ENCODE measurements at places on chromosomes 2 and 18.

DNA sequence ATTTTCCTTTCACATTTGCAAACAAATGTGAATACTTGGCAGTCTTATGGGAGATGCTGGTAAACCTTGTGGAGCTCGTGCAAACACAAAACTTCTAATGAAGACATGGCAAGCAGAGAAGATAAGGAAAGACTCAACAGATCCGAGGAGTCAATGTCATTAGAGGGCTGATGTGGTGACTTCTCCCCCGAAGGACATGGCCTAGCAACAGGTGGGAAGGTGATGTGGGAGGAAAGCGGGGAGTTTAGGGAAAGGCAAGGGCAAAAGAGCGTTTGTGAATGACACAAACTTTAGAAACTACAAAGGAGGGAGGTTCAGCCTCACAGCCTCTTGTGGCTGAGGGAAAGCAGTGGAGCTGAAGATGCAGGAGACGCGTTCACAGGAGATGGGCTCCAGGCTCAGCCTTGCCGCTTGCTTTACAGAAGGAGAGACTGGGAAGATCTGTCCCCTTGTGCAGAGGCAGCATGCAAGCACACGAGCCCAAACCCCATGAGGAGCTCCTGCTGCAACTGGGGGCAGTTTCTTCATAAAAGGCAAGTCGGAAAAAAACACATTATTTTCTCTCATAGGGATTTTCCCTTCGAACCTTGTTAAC is 86.6 kb downstream of the SOWAHC start:
- DNase-seq = no peak

- no peak for DNase-seq
Measured at GRCh38 chr18:36158266-36158867, 28.7 kb downstream of the ELP2 start.

DNA sequence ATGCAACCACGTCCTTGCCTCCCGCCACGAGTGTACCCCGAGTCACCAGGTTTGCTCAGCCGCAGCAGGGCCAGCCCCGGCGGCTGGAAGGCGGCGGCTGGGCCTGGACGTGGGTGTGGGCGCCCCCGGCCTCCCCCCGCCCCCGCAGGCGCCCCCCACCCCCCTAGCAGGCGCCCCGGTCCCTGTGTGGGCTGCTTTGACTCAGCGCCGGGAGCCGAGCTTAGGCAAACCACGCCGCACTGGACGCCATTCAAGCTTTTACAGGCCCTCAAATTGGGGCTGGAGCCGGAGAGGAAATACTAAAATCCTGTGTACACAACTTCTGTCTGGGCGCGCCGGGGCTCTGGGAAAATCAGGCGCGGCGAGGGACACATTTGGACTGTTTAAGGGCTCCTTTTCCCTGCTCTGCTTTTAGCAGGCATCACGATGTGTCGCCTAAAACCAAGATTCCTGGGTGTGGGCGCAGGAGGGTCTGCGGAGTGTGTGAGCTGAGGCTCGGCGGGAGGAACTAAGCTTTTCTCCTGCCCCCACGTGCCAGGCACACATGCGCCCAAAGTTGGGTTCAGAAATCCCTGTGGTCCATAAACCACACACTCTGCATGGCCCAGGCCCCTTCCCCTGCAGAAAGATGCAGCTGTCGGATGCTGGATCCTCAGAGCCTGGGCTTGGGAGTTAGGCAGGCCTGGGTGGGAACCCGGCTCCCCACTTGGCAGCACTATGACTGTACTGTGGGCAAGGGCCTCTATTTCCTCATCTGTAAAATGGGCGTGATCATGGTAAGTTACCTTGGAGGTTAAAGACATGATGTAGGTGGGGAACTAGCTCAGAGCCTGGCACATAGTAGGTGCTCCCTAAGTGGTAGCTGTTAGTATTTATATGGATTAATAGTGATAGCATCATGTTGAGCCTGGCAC is 57.6 kb downstream of the ATOH8 start:
- DNase-seq = no peak

DNA sequence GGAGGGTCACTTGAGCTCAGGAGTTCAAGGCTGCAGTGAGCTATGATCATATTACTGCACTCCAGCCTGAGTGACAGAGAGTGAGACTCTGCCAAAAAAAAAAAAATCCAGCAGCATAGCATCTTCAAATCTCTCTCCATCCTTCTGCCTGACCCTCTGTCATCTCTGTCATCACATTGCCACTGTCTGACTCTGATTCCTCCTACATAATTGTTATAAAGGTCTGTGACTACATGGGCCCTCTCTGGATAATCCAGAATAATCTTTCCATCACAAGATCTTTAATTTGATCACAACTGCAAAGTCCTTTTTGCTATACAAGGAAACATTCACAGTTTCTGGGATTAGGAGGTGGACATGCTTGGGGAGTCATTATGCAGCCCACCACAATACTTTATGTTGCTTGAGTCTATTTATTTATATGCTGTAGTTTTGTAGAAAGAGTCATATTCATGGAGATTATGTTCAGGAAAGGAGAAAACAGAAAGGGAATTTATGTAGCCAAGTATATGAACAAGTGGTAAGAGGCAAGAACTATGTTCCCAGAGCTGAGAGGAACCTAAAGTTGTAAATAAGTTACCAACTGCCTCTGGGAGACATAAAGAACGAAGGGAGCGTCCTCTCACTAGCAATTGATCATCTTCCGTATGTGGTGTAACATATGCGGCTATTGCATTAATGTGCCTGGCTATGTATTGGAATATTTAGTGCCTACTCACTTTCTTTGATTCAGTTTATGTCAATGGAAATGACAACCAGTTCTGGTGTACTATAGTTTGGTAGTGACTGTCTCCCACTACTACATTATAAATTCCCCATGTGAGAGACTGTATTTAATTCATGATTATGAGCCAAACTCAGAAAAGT is 21.5 kb downstream of the RND3 start:
- no peak for DNase-seq

- DNase-seq = no peak
Measured at GRCh38 chr2:85174943-85175342, 41.8 kb downstream of the TCF7L1 start.

- no peak for DNase-seq
Measured at GRCh38 chr18:32868406-32868805, 95.6 kb upstream of the KLHL14 start.

Measured in NB4 (cell line).